Right renal pelvis (tissue), 4 donors: ENCODE measurements at places on chromosomes 2 and 18.

DNA sequence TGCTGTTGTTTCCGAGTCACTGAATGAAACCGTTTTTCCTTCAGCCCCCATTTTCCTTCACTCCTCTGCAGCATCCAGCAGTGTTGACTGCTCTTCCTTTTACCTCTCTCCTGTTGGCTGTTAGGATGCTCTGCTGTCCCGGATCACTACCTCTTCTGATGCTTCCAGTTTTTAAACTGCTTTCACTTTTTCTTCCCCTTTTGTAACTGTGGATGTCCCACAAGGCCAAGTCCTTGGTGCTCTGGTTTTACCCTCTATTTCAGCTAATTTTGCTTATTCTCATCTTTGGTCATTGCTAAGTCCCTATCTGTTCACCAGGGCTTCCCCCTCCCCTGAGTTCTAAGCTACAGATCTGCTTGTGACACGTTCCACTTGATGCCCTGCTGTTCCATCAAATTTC, 39.4 kb upstream of the MAP4K3 start:
- no peak for DNase-seq

GRCh38 chr2:223122781-223123180, 70.8 kb downstream of the KCNE4 start:
- DNase-seq = no peak

DNA sequence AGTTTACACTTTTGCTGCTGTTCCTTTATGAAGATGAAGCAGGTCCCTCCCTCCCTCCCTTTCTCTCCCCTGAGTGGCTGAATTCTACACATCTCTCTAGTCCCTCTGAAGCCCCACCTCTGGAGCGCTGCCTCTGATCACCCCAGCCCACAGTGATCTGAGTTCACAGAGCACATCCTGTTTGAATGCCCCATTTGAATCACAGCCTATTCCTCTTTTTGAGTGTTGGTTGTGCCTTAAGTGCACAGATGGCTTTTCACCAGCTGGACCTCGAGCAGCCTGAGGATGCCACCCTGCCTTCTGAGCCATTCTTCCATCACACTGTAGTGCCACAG, 87.1 kb downstream of the ITGB1BP1 start:
- DNase-seq = no peak

DNA sequence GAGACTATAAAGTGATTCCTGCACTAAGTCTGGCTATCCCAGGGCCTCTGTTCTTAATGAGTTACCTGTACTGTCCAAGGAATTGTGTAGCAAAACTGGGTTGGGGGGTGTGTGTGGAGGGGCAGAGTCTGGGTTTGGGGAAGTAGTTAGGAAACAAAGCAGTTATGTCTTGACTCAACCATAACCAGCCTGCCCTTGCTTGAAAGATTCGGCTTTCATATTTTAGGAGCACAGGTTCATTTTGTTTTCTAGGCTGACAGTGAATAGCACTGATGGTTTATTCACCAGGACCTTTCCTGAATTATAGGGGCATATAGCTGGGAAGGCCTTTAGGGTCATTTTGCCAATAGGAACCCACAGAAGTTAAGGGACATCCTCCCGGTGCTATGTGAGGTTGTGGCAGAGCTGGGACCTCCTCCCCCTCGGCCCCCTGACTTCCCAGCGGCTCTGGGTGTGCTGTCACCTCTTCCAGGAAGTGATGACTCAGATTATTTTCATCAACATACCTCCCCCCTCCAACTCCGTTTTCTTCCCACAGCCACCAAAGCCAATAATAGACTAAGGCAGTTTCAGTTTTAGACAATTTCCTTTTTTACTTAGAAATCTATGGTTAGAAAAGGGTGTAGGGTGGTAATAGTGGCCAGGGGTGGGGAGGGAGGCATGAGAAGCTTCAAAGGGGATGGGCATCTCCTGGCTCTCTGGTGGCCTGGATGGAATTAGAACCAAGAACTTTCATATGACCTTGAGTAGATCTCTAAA, 44.8 kb downstream of the SETBP1 start:
- no peak for DNase-seq
